NCI-H1105 (cell line): ENCODE measurements at places on chromosomes 16 and 17.

GRCh38 chr16:22815863-22816262 lies 1.9 kb downstream of the HS3ST2 start:
- DNase-seq, result no peak

DNA sequence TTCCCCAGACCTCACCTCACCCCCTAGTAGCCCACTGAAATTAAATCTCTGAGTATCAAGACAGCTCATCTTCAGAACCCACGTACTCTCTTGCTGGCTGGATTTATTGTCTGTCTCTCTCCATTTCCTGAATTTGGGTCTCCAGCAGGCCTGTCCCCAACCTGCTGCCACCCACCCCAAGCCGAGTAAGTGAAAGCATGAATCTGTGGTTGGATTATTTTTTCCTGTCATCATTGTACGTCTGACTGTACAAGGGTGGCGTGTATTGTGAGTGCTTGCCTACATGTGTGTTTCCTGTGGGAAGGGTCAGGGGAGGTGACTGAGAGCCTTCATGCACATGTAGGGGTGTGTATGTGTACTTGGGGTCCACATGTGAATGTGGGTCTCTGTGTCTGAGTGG lies 5.4 kb downstream of the TNP2 start:
- DNase-seq, result no peak

DNA sequence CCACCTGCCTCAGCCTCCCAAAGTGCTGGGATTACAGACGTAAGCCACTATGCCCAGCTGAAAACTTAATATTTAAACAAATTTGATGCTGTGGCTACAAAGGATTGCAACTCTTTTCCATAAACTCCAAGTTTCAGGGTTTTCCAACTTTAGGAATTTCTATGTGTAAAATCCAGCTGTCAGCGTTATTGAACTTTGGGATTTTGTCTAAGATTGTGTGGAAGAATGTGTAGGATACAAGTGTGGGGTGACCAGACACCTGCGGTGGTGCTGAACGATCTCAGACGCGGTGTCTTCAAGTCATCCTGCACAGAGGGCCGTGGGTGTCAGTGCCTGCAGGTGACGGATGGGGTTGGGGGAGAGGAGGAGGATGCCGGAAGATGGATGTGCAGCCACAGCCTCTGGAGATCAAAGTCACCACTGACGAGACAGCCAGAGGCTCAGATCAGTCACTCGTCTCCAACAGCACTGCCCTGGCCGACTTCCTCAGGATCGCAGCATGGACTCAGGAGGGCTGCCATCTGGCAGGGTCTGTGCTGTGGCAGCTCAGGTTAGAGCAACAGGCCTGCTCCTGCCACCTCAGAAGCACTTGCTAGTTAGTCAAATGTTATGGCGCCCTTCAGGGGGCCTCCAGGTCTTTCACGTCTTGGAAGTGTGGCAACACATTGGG lies 13.0 kb downstream of the ACSF3 start:
- no peak for DNase-seq

GRCh38 chr16:35431829-35432663 lies 1972.6 kb downstream of the TP53TG3F start:
- DNase-seq, result no peak

- no peak for DNase-seq
Measured at GRCh38 chr17:77853191-77853977, 105.1 kb upstream of the TNRC6C start.

DNA sequence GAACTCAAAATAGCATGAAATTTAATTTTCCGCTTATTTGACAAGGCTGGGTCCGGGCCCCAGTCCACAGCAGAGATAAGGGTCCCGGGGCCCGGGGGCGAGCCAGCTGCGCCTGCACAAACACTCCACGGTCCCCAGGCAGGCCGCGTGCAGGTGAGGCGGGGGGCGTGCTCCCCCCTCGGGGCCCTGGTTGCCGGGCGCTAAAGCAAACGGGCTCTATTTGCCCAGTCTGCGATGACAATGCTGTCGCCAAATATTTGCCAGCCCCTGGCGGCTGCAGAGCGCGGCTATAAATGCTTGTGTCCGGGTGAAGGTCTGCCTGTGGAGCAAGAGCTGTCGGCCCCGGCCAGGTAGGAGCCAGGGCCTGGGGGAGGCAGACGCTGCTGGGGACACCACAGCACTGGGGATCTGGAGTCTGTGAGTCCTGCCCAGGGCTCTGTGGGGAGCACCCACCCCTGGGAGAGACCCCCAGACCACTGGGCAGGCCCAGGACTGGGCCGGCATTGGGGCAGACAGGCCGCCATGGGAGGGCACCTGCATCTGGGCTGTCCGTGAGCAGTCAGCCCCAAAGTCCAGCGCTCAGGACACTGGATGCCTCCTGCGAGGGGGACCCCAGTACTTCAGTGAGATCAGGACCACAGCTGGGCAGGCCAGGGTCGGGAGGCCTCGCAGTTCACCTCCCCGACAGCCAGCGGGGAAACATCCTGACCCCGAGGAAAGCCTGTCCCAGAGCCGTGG lies at the start of gene PERCC1:
Gene PERCC1, plus strand, starts transcription at position 320 of the 738 bp plus-strand sequence. CDS start 1,516 bp downstream, outside the sequence.
- no peak for DNase-seq

GRCh38 chr16:56734429-56734828 lies 4.5 kb downstream of the NUP93 start:
- no peak for DNase-seq

GRCh38 chr17:79066963-79067362 lies 7.7 kb upstream of the ENGASE start:
- DNase-seq, result no peak

DNA sequence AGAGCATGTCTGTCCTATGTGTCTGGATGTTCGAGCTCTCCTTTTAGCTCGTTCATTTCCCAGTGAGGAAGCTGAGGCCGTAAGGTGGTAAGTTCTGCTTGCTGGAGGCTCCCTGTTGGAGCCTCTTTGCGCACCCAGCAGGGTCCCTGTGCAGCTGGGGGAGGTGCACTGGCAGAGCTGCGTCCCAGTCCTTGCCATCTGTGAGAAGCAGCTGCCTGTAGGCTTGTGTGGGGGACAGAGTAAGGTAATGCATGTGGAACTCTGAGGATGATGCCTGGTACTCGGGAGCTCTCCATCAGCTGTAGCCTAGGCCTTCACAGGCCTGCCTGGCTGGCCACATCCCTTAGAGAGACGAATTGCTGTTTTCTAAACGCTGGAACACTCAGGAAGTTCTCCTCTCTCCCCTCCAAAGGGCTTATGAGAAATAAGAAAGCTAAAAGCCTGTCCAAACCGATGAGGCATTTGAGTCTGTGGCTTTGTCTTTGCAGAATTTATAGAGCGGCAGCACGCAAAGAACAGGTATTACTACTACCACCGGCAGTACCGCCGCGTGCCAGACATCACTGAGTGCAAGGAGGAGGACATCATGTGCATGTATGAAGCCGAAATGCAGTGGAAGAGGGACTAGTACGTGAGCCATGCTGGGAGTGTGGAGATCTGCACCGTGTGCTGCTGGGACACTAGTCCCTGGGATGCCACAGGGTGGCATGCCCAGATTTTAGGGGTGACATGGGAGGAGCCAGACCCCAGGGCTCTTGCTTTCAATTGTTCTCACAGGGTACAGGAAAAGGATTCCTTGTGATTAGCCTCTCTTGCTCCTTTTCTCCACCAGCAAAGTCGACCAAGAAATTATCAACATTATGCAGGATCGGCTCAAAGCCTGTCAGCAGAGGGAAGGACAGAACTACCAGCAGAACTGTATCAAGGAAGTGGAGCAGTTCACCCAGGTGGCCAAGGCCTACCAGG lies 1.6 kb downstream of the NDUFB10 start:
- DNase-seq, result no peak

GRCh38 chr16:56505181-56505580 lies 14.6 kb downstream of the BBS2 start:
- DNase-seq, result no peak

DNA sequence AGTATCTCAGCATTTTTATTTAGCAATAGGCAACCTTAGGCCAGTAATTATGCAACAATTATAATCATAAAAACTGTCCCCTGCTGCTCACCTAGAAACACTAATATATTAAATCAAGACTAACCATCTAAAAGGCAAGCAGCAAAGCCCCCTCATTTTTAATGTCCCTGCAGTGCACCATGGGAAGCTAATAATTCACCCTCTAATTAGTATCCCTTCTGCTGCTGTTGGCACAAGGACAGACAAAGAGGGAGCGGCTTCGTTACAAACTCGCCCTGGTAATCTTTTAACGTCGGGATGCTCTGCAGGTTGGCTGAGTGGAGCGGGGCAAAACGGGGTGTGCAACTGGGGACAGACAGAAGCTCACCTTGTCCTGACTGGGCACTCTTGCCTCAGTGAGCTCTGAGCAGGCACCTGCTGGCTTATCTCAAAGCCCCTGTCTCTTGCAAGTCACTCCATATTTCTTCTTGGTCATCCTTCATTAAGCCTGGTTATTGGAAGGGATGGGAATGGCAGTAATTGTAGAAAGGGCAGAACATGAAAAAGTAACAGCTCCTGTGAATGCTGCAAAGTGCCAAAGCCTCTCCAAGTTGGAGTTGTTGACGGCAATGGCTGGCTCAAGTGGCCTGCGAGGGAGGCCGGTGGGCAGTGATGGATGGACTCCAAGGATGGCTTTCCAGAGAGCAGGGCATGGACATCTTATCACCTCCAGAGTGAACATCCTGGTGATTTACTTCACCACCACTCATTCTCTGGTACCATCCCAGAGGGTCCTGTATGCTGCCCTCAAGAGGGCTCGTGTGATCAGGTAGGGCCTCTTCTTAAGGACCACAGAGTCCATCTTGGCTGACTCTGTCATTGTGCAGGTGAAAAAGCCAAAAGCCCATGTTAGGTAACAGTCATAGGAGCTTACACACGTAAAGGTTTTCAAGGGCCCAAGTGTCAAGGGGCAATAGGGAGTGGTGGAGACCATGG lies 219.6 kb upstream of the N4BP1 start:
- peak; percentile 29 for DNase-seq

DNA sequence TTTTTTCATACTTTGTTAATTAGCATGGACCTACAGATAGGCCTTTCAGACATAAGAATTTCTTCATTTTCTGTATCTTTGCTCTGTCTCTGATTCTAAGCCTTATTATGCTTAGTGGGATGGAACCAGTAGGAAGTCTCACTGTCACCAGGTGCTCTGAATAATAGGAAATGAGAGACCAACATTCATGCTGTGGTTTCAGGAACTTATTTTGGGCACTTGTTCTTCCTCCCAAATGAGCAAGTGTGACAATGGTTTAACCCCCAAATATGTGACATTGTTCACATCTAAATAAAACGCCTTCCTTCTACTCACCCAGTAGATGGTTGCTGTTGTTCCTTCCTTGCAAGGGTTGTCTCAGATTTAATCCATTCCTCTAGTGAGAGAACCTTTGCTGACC lies 100.2 kb downstream of the SYCE1L start:
- DNase-seq, result no peak

GRCh38 chr16:12881740-12882139 lies 19.7 kb upstream of the SHISA9 start:
- no peak for DNase-seq

GRCh38 chr17:32747856-32748255 lies 129.1 kb downstream of the MYO1D start:
- no peak for DNase-seq

GRCh38 chr16:88591577-88592021 lies 21.4 kb downstream of the ZC3H18 start:
- DNase-seq, result no peak

- no peak for DNase-seq
Measured at GRCh38 chr16:54878301-54878700, 52.4 kb upstream of the IRX5 start.

DNA sequence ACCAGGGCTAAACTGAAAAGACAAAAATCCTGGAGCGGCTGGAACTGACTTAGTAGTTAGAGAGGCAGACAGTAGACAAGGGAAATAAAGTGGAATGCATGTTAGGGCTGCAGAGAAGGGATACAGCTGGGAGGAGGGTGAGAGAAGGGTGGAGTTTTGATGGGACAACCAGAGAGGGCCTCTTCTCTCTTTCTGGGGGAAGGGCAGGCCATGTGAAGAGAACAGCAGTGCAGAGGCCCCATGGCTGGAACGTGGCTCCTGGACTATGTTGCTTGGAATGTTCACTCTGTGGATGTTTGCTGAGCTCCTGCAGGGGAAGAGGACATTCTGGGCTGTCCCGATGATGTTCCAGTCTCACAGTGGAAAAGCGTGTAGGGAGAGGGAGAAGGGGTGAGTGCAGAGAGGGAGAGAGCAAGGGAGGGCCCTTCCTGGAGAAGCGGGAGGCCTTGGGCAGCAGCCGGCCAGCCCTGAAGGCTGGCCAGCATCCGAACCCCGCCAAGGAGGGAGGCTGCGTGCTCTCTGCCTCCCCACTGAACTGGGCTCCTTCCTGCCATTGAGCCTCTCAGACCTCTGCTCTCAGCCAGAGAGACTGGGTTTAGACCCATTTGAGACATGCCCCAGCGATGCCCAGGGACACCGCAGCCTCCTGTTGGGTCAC lies 33.1 kb upstream of the GSE1 start:
- DNase-seq, result no peak

GRCh38 chr16:67423611-67424260 lies 7.2 kb upstream of the HSD11B2 start:
- no peak for DNase-seq

GRCh38 chr16:3640207-3640606 lies 14.3 kb upstream of the DNASE1 start:
- no peak for DNase-seq

- no peak for DNase-seq
Measured at GRCh38 chr16:81443688-81444447, 740 bp upstream of the CMIP start.

- no peak for DNase-seq
Measured at GRCh38 chr17:79944821-79945391, 90.8 kb downstream of the TBC1D16 start.

GRCh38 chr17:82384730-82385481 lies 13.3 kb downstream of the UTS2R start:
- DNase-seq, result peak; percentile 75

DNA sequence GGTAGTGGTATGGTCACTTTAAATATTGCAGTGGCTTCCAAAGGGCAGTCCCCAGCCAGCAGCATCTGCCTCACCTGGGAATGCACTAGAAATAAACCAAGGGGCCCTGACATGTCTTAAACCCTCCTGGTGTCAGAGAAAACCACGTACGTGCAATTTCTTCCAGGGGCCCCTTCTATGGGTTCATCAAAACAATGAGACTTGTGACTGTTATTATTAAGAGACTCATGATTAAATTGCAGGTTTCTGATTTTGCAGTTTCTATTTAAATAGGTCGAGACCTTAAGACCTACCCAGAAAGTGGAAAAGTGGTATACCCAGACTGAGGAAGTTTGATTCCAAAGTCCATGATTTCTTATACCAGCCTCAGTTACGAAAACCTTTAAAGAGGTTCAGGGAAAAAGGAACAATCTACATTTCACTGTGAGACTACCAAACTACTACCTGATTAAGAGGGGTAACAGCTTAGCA lies 746 bp upstream of the POLG2 start:
- DNase-seq, result no peak

- DNase-seq, result no peak
Measured at GRCh38 chr17:4317610-4318009, 48.9 kb downstream of the UBE2G1 start.

GRCh38 chr16:82137822-82138167 lies 32.2 kb downstream of the MPHOSPH6 start:
- DNase-seq, result no peak

DNA sequence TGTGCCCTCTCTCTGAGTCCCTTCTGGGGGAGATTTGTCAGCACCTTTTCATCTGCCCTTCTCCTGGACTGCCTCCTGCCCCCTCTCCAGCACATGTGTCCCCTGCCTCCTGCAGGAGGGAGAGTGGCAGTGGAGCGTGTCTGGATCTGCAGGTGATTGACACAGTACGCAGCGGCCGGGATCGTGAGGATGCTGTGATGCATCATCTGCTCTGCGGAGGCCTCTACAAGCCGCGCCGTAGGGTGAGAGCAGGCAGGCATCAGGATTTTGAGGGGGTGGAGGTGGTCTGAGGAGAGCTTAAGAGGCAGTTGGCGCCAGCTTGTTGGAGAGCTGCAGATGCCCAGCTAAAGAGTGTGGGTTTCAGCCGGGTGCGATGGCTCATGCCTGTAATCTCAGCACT lies 10.9 kb downstream of the SLC9A5 start:
- DNase-seq, result no peak

- DNase-seq, result no peak
Measured at GRCh38 chr17:2709183-2709661, 2.3 kb downstream of the CLUH start.
